ENCODE measurements at places on chromosomes 13 and 19.

DNA sequence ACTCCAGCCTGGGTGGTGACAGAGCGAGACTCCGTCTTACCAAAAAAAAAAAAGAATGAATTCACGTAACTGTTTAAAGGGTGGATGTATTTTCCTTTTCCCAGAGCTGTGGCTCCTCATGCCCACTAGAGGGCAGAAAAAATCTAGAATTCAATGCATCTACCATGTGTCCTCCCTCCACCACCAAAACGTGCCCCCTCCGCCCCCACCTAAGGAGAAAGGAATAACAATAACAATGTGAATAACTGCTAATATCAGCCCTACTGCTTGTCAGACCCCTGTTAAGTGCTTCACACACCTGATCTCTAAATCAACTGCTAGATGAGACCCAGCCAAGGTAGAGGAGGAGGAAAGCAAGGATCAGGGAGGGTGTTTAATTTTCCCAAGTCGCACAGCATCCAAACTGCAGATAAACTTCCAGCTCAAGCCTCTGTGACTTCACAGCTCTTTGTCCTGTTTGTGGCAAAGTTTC lies 20.2 kb upstream of the PNMA8B start:
- no peak for DNase-seq

DNA sequence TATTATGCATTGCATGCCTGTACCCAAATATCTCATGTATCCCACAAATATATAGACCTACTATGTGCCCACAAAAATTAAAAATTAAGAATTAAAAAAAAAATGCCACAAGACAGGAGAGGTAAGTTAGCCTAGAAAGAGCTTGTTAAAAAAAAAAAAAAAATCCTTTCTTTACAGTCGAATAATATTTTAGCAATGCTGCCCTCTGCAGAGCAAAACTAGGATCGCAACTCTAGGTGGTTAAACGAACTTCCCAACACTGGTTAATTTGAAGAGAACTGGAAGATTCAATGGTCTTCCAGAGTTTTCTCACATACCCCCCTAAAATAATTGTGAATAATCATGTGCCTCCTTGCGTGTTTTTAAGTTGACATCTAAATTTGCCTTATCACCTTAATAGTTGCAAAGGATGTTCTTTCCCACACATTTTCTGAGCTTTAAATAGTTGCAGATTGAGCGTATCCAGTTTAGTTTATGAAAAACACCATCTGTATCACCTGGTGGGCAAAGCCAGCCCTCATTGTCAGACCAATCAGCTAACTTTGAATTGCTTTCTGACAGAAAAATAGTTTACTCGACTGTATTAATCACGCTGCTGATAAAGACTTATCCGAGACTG lies 47.4 kb upstream of the RCBTB2 start:
- DNase-seq = peak; percentile 24

- no peak for DNase-seq
Observed at GRCh38 chr19:47497050-47497766, 13.2 kb upstream of the KPTN start.

GRCh38 chr13:43583321-43583720 lies 203.5 kb downstream of the ENOX1 start:
- DNase-seq = no peak

- no peak for DNase-seq
Observed at GRCh38 chr13:49701491-49701890, 10.2 kb upstream of the EBPL start.

DNA sequence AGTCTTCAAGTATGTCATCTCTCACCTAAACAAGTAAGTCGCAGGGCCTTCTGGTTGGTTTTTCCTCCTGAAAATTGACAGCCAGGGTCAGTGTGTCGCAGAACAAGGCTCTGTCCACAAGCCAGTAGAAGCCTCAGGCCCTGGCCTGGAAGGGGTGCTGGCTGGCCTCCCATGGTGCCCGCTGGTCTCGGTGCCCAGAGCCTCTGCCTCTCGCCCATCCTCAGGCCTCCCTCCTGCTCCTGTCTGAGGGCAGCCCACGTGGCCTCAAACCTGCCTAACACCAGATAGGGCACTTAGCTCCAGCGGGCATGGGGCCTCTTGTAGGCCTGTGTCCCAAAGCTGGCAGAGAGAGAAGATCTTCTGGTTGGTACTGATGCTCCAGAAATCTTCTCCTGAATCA lies 20.3 kb upstream of the NPAS1 start:
- DNase-seq = no peak

DNA sequence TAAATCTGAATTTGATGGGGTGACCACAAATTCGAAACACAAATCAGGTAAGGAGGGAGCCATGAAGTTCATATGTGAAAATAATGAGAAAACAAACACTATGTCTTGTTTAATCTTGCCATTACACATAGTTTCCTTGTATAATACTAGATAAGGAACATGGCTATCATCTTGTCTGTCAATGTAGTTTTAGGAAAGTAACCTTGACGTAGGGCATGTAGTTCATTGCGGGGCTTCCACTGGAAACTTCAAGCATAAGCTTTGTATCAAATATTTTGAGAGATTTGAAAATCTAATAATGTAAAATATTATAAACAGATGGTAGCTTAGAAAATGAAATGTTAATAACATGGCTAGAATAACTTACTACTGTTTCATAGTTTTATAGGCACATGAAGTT lies 8.8 kb downstream of the BIVM start:
- DNase-seq = no peak

GRCh38 chr13:66212511-66212910 lies 1017.6 kb downstream of the PCDH9 start:
- DNase-seq = no peak
